ENCODE measurements at places on chromosomes 3 and 15.

DNA sequence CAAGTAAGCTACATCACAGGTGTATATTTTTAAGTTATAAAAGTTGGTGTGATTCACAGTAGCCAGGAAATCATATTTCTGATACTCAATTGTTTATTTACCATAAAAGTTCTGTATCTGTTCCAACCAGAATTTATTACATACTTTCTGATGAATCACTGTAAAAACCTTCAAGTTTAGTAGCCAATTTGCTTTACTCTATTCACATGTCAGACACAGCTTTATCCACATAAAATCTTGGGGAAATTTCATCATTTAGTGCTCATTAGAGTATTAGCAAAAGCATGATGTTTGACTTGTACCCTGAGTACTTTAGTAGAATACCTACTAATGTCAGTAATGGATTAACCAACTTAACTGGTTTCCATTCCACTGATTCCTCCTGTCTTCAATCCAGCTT lies 249.8 kb downstream of the POLQ start:
- DNase-seq, result peak; percentile 23

DNA sequence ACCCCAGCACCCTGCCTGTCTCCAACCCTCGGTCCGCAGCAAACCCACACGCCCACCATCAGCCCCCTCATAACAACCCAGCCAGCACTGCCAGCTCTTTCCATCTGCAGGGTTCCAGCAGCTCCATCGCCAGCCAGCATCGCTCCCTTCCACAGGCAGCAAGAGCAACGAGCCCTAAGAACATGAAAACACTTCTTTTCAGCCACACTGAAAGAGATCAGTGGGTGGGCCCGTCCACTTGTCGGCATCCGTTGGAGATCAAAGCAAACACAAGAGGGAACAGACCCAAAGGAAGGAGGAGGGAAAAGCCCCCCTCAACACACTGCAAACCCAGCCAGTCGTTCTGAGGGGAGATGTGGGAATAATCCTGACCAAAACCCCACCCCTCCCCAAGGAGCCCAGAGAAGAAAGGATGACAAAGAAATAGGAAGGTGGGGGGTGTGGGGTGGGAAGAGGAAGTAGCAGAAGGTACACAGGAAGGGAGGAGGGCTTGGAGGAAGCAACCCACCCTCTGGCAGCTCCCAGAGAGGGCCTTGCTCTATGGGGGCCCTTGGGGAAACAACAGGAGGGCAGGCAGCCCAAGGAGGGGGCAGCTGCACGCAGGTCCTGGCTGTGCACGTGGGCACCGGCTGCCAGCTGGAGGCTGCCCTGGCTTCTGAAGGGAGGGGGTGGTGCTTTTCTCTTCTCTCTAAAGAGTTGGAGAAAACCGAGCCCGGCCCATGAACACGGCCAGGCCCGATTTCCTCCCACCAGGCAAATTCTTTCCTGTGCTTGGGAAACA lies 473.6 kb upstream of the PROK2 start:
- no peak for DNase-seq

- DNase-seq, result no peak
These were observed 1.2 kb downstream of the GPR15 start for GRCh38 chr3:98532709-98533571.

DNA sequence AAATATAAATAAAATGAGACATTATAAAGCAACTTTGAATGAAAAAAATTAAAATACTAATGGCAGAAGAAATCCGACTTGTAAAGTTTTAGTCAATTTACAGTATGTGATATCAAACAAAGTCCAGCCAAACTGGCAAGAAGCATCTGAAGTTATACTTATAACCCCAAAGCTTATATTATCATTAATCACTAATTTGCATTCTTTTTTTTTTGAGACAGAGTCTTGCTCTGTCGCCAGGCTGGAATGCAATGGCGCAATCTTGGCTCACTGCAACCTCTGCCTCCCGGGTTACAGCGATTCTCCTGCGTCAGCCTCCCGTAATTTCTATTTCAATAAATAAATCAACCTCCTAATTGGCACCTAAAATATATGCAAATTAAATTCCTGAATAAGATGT lies 80.1 kb downstream of the AQR start:
- DNase-seq, result no peak

DNA sequence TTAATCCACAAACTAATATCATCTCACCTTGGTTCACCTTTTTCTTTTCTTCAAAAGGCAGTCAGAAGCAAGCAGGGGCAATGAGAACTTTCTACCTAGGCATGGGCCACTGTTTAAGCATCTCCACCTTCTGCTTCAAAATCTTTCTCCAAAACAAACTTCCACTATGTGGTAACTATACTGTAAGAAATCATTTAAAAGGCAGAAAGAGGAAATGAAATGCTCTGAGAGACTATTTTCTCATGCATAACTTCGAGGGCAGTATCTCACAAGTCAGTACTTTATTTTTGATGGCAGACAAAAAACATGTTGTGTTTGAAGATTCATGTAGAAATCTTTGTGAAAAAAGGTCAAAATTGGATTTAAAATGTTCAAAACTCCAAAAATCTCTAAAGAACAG lies 419.7 kb downstream of the ZBTB20 start:
- no peak for DNase-seq

GRCh38 chr15:42082823-42083604 lies 11.3 kb downstream of the PLA2G4D start:
- DNase-seq, result no peak

GRCh38 chr15:95715906-95716656 lies 614.4 kb upstream of the NR2F2 start:
- no peak for DNase-seq

DNA sequence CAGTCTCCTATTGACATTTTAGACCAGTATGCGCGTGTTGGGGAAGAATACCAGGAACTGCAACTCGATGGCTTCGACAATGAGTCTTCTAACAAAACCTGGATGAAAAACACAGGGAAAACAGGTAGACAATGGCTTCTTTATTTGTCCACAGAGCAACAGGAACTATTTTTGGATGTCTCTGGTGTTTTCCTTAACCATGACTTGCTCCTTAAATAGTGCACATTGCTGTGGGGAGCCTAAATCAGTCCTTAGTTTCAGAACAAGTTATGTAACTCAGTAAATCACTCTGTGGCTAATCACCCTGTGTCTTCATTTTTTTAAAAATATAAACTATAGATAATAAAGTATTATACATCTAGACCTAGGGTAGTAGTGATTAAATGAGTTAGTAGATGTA lies 383.7 kb downstream of the FEZF2 start:
- DNase-seq, result no peak

DNA sequence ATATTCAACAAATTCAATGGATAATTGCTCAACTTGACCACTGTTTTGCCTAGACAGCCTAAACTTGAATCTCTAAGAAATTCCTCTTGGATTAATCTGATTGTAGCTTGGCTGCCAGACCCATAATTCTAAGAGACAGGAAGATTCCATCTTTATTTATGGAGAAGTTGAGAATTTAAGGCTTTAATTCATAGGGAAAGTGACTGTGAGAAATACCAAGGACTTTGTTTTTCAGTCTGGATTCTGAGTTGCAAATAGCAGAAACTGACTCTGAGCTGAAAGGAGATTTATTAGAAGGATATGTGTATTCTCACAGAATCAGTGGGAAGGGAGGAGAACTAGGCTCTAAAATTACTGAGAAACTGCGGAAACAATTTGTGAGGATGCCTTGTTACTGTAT lies 195.7 kb downstream of the OXSM start:
- DNase-seq, result no peak

DNA sequence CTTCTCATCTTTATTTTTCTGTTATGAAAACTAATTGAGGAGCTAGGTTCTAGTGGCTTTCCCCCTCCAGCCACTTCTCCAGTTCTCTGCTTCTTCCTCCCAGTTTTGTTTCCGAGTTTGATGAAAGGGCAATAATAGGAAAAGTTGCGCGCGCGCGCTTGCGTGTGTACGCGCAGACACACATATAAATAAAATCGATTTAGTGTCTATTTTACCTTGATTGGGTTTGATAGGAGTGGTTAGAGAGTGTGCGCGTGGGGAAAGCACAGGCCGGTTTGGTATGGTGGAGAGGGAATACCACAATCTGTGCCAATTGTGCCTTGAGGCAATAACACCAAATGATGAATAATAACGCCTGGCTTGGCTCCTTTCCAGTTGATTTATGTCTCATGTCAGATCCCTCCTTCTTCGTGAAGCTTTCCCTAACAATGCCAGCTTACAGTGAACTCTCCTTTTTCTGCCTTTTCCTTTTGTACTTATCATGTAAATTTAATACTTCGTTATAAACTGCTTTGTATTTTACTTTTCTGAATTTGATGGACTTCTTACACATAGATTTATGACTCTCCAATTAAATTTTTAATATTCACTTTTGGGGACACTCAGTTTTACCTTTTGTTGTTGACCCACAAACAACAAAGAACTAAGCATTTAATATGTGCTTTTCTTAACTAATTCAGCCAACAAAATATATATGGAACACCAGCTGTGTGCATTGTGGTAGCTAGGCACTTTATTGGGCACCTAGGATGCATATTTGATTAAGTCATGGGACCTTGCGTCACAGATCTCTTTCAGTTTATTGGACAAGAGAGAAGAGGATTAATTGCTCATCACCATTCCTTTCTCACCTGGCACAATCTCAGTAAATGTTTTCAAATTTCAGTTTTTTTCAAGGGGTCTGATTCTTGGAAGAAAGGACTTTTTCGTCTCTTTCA lies 1.7 kb downstream of the TIPARP start:
- DNase-seq, result peak; percentile 77

GRCh38 chr3:10817506-10817905 lies 1.5 kb downstream of the SLC6A11 start:
- DNase-seq, result no peak

- no peak for DNase-seq
These were observed 37.3 kb downstream of the BSN start for GRCh38 chr3:49591615-49592014.

DNA sequence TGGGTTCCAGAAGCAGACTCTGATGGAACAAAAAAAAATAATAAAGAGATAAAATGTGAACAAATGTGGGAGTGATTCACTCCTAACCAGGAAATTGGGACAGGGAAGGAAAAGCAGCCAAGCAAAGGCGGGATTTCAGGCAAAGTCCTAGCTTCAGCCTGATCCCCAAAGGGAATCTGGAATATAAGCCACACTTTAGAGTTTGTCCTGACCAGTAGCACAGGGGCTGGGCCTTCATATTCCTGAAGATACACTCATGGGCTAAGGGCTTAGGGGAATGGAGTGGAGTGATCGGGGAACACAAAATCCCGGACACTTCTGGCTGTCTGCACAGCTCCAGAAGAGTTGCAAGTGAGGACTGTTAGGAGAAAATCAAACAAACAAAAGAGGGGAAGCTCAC lies 135.0 kb upstream of the COL8A1 start:
- DNase-seq, result no peak

- peak; percentile 54 for DNase-seq
These were observed at the start of gene KIF7 for GRCh38 chr15:89654847-89655805. Gene KIF7 (minus strand): TSS chr15:89655467. CDS start chr15:89652930, 2,537 bp downstream.

DNA sequence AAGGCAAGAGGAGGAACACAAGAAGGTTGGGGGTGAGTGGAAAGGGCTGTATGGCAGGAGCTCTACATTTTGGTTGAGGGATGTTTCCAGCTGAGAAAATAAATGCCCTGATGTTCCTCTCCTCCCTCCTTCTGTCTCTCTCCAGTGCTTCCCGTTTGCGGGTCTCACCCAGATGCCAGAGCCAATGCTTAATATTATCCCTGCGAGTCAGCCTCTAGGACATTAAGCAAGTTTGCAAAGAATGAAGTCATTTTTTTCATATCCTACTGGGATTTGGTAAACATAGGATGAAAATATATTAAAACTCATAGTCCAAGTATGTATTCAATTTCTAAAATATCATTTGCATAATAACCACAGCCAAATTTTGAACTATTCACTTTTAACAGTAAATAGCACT lies 295.9 kb downstream of the CADM2 start:
- no peak for DNase-seq

- no peak for DNase-seq
These were observed 11.7 kb downstream of the EDEM1 start for GRCh38 chr3:5198986-5199731.

GRCh38 chr15:34366271-34367065 lies 528 bp downstream of the LPCAT4 start:
- peak; percentile 78 for DNase-seq

- DNase-seq, result no peak
These were observed 12.8 kb upstream of the ACAN start for GRCh38 chr15:88790486-88790885.

DNA sequence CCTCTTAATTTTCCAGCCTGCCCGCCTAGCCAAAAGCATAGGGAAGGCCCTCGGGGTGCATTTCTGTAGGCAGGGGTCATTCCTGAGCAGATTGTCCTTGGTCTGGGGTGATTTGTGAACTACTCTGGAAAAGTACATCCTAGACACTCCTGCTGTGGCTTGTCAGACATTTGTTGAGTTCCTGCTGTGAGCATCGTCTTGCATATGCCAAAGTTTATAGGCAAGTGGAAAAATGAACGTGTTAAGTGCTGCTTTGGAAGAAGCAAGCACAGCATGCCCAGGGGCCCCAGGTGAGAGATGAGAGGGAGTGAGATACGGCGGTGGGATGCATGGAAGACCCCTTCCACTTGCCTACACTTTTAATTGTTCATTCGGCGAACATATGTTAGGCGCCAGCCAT lies 237.7 kb upstream of the ST8SIA2 start:
- DNase-seq, result no peak

GRCh38 chr3:182246870-182247269 lies 535.1 kb downstream of the SOX2 start:
- DNase-seq, result no peak

DNA sequence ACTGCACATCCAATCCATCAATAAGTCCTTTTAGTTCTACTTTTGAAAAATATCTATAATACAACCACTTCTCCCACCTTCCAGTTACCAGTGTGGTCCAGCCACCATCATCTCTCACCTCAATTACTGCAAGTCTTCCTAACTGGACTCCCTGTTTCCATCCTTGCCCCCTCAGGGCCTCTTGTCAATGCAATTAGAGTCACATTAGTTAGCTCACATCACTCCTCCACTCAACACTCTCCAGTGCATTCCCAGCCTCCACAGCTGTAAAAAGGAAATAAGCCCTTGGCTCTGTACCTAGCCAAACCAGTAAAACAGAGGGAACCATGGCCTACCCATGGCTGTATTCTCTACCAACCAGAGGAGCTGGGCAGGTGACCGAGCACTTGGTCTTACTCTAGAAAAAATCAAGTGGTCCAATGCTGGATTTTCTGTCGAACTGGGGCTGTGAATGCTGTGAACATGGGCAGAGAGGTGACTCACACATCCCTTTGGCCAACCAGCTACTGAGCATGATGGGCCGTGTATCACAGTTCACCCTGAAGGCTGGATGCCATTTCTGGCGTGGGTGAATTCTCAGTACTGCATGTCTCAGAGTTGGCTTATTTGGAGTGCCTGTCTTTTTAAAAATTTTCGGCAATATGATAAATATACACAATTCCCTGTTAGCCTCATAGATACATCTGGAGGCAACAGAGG lies 62.5 kb upstream of the C15orf61 start:
- DNase-seq, result no peak

- no peak for DNase-seq
These were observed 17.5 kb downstream of the TMEM158 start for GRCh38 chr3:45208586-45208985.

DNA sequence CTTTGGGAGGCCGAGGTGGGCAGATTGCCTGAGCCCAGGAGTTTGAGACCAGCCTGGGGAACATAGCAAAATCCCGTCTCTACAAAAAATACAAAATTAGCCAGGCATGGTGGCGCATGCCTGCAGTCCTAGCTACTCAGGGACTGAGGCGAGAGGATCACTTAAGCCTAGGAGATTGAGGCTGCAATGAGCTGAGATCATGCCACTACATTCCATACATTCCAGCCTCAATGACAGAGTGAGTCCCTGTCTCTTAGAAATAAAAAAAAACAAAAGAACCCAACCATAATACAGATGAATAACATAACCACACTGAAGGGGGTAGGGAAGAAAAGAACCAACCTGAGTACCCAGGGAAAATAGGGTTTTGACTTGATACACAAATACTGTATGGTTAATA lies 19.7 kb upstream of the CGNL1 start:
- DNase-seq, result peak; percentile 16

Measured in RWPE1 (cell line).